ENCODE measurements at places on chromosomes 7 and 10.

- no peak for DNase-seq
Measured at GRCh38 chr7:107622429-107622828, 38.2 kb upstream of the SLC26A4 start.

DNA sequence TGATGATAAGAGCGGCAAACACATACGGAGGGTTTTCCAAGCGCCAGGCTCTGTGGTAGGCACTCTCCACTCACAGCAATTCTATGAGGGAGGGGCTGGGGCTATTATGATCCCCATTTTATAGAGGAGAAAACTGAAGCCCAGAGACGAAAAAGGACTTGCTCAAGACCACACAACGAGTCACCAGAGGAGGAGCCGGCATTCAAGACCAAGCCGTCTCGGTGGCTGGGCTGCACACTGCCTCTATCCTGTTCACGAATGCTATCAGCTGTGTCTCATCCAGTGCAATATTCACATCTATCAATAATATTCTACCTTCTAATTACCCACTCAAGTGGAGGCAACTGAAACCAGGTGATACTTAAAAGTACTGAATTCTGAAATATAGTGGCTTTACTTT, 67.8 kb upstream of the NMT2 start:
- no peak for DNase-seq

DNA sequence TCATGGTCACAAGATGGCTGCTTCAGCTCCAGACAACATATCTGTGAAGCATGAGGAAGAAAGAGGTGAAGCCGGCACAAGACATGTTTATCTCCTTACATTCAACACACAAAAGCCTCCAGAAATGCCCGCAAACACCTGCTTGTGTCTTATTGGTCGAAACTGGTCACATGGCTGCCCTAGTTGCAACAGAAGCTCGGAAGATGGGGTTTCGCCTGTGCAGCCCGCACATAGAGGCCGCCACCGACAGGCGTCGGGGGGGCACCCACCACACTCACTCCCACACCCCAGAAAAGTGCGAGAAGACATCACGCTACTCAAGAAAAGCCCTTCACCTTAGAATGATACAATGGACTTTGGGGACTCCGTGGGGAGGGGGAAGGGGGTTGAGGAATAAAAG, 63.0 kb upstream of the MGMT start:
- no peak for DNase-seq

DNA sequence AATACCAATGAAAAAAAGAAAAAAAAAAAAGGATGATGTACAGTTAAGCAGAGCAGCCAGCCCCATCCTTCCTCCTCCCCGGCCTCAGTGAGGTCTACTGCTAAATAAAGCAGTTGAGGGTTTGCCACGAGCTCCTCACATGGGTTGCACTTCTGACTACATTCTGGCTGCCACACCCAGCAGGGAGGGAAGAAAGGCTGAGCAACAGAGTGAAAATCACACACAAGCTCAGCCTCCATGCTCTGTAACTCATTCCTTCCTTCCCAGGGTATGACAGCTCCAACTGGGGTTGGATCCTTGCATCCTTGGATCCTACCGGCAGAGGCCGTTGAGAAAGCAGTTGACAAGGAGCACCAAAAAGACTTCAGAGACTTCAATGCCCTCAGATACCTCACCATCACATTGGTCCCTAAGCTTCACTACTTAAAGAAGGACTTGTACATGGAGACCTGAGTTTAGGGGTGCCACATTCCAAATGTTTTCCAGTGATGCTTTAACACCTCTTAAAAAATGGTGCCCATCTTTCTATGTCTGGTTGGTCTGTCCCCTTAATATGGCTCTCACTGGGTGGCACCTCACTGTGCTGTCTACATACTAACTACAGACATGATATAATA, 52.9 kb upstream of the PIK3CG start:
- no peak for DNase-seq

DNA sequence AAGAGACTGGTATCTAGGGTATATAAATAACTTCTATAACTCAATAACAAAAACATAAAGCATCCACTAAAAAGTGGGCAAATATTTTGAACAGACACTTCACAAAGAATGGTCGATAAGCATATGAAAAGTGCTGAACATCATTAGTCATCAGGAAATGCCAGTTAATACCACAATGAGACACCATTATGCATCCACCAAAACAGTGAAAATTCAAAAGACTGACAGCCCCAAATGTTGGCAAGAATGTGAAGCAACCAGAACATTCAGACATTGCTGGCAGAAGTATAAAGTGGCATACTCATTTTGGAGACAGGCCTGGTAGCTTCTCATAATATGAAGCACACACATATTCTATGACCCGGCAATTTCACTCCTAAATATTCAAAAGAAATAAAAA, 26.5 kb upstream of the GSAP start:
- no peak for DNase-seq

DNA sequence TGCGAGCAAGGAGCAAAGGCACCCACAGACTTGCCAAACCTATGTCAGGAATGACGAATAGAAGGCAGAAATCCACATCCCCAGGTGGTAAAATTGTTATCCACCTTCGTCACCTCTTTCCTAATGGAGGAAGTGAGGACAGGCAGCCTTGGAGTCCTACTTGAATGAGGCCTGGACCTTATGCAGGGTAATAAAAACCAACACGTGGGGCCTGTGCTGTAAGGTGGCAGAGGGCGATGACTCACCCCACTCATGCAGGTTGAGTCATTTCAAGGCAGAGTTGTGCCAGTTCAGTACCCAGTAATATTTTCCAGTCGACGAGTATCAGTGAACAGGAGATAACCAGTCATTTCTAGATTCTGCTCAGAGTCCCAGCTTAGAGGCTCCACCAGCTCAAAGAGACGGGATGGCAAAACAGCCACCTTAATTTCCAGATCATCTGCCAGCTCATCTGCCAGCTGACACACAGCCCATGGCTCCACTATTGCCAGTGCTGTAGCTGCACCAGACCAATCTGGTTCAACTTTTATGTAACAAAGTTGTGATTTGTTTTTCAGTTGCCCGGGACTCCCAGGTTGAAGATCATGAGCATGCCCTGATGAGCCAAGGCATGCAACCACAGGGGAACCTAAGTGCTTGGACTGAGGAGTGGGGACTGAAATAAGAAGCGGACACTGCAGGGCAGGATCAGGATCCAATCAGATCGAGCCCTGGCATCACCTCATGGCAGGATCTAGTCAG, 176.2 kb upstream of the ITGB1 start:
- DNase-seq = peak; percentile 84

DNA sequence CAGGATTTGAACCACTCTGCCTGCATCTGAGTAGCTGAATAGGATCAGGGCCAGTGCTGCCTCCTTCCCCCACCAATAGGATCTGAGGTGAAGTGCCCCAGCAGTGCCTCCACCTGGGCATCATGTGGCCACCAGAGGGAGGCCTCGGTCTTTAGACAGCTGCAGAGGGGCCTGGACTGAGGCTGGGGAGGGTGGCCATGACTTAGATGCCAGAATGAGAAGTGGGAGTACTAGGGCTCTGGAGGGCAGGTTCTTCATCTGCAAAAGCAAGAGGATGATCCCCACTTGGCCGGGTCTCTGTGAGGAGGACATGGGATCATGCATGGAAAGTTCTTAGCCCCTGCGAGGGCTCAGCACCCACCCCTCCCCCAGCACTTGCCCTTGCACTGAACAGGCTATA, 56.9 kb downstream of the NEUROG3 start:
- DNase-seq = peak; percentile 14

- no peak for DNase-seq
Measured at GRCh38 chr10:117454502-117454901, 79.3 kb upstream of the PDZD8 start.

All from CD4-positive, alpha-beta T cell treated with Interleukin-6 at 100 ng/mL for 8 hours (primary cell).